ENCODE measurements at places on chromosomes 6 and 20.

GRCh38 chr6:131096786-131097185 is 33.7 kb upstream of the EPB41L2 start:
- no peak for DNase-seq

GRCh38 chr6:21133901-21134300 is 459.6 kb upstream of the SOX4 start:
- DNase-seq: no peak

- no peak for DNase-seq
These were observed 134.3 kb downstream of the MAN1A1 start for GRCh38 chr6:119215309-119215708.

DNA sequence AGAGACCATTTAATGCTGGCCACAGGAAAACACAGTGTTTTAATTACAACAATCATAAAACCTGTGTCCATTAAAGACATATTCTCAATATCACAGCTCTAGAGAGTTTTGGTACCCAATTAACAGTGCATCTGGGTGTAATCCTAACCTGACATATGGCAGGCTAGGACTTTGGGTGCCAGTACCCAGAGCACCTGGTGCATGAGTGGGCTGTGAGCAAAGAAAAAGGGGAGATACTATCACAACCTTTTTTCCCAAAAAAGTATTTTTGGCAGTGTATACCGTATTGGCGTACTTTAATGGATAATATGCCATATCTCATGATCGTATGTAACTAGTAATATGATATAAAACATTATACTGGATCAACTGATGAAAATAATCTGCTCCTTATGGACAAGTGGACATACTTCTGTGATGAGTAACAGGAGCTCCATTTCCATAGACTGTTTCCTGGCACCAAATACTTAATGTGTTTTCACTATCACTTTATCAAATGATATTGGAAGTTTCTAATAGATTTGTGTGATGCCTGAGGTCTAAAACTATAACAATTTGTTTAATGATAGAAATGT is 91.7 kb downstream of the COL19A1 start:
- no peak for DNase-seq

DNA sequence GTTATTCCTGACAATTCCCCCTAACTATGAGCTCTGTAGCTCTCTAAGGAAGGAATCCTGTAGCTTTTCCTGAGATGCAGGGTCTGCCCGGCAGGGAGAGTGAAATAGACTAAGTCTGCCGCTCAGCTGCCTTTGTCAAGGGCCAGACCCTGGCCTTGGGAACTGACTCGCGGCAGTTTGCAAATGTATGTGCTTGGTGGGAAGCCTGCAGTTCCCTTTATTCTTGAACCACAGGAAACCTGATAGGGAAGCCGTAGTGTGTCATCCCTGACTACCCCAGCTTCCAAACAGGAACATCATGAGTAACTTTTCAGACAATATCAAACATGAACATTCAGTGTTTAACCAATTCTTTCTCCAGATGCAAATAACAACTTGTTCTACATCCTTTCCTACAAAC is 78.7 kb upstream of the IFNGR1 start:
- DNase-seq: no peak

GRCh38 chr20:4787820-4788219 is 66.1 kb downstream of the PRND start:
- DNase-seq: no peak

GRCh38 chr20:19426356-19426755 is 213.9 kb downstream of the SLC24A3 start:
- DNase-seq: no peak

- DNase-seq: no peak
These were observed 14.7 kb upstream of the KCNG1 start for GRCh38 chr20:51037532-51038115.

DNA sequence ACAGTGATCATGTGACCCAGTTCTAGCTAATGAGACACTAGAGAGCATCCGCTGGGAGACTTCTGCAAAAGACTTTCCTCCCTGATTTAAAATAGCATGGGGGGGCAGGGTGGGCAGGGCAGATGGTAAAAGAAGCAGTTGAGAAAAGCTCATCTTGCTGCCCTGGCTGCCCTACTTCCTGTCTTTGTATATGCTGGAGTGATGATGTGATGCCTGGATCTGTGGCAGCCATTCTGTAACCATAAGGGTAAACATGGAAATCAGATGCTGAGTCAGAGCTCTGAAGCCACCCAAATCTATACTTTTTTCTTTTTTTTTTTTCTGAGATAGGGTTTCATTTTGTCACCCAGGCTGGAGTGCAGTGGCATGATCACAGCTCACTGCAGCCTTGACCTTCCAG is 25.4 kb downstream of the ZFP64 start:
- no peak for DNase-seq

DNA sequence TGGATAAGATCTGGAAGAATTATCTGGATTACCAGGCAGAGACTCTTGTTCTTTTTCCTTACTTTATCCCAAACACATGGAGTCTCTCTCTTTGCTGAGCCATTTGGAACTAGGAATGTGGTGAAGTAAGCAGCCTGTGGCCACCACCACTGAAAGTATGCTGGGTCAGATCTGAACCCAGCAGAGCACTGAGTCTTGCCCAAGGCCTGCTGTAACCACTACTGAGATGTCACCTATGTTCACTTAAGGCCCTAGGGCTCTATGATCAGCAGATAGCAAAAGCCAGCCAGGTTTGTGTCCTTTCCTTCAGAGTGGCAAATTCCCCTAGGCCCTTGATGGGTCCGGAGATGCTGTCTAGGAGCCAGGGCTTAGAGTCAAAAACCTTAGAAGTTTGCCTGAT is 103.3 kb upstream of the PLN start:
- no peak for DNase-seq

Measured in activated T-helper 1 cell treated with Interleukin-2 at 50 U/mL for 16 hours (primary cell).